ENCODE measurements at places on chromosomes 3 and 15. TPM values are rescaled to one million over a fixed set of nuclear protein-coding genes. Genes with fewer than 3 reads are reported as not detected.

LRRC15 gene
- total RNA-seq = not detected

PLSCR5 gene
- total RNA-seq = not detected

PFKFB4 gene
- 1.9 TPM for total RNA-seq

GOLGA6L7 gene
- total RNA-seq = not detected

CIB2 gene
- 11.4 TPM for total RNA-seq

PLSCR4 gene
- total RNA-seq = 71.4 TPM

KCNAB1 gene
- total RNA-seq = 2.3 TPM

TMEM40 gene
- total RNA-seq = not detected

DLL4 gene
- 8.2 TPM for total RNA-seq

BTLA gene
- total RNA-seq = not detected
